IMR-90 (cell line): ENCODE measurements at places on chromosomes 16 and 17. TPM values are rescaled to one million over a fixed set of nuclear protein-coding genes. Genes with fewer than 3 reads are reported as not detected.

SCARF1 gene
- polyA plus RNA-seq, result 0.34 and 0.43 TPM in 2 replicates

TMC6 gene
- polyA plus RNA-seq, result 0.19 and 0.32 TPM in 2 replicates

- no peak for DNase-seq
Measured at GRCh38 chr17:5695480-5695879, 111.2 kb upstream of the NLRP1 start.

GRCh38 chr17:69874175-69874670 is 200.8 kb upstream of the KCNJ16 start:
- peak; percentile 87 for DNase-seq

GRCh38 chr17:81967533-81968395 is 6.8 kb upstream of the NOTUM start:
- peak; percentile 32 for DNase-seq

DNA sequence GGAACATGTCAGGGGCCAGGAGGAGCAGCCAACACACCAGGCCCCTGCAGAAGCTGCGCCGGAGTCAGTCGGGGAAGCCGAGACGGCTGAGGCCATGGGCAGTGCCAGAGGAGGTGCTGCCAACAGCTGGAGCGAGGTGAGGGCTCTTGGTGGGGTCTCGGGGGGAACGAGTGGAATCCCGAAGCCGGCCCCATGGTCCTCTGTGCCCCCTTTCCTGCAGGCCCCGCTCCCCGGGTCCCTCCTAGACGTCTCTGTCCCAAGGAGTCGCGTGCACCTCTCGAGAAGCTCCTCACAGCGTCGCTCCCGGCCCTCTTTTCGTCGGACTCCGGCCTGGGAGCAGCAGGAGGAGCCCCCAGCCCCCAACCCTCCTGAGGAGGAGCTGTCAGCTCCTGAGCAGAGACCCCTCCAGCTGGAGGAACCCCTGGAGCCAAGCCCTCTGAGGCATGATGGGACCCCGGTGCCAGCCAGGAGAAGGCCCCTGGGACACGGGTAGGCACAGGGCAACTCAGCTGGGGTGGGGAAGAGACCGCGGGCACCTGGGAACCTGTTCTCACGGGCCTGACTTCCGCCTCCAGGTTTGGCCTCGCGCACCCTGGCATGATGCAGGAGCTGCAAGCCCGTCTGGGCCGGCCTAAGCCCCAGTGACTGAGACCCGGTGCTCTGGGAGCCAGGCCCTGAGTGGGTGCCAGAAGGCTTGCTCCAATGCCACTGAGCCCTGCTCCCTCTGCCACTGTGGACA is 3.6 kb downstream of the APOBR start:
- no peak for DNase-seq
